ENCODE measurements at places on chromosomes 7 and 10.

- no peak for DNase-seq
Measured at GRCh38 chr10:107013258-107014006, 151.1 kb downstream of the SORCS1 start.

- DNase-seq, result no peak
Measured at GRCh38 chr7:106289848-106290247, 5.1 kb upstream of the NAMPT start.

- no peak for DNase-seq
Measured at GRCh38 chr7:36570528-36571189, 153.6 kb downstream of the AOAH start.

- DNase-seq, result no peak
Measured at GRCh38 chr7:98730326-98730725, 113.2 kb downstream of the NPTX2 start.

DNA sequence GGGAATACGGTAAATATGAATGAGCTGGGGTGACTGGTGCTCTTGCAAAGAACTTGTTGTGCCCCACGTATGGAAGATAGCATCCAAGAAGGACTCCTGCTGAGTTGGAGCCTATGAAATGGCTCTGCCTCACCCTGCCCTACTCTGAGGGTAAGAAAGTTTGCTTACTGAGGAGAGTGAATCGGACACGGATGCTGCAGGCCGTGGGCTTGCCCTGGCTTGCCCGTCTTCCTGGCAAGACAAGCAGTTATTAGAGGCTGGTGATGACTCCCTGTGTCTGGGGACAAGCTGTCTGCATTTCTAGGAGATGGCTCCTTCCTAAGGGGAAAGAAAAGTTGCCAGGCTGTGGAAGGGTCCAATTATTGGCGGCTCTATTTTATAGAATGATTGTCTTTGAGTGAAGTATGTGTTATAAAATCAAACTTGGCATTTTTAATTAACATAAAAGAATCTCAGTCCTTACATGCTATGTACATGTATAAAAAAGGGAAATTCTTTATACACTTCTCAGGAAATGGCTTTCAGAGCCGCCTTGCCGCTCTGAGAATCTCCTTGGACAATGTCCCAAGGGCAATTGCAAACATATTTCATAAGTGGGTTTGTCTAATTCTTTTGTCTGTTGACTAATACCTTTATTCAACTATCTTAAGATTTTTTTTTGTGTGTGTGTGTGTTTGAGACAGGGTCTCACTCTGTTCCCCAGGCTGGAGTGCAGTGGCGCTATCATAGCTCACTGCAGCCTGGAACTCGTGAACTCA, 64.6 kb downstream of the CYP26A1 start:
- no peak for DNase-seq

All from amygdala (tissue), 56 donors.